ENCODE measurements at places on chromosomes 4 and X.

DNA sequence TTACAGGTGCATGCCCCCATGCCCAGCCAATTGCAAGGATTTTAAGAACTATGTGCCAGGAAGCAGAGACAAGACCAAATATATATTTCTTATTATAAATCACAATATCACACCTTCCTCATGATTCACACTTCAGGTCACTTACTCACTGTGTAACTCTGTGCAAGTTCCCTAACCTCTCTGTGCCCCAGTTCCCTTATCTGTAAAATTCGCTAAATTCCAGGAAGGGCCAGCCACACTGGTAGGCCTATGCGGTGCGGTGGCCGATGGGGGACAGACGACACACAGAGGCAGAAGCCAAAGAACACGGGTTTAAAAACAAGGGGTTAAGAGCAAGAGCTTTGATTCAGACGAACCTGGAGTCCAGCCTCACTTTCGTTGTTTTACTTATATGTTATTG is 2.8 kb downstream of the TRIM2 start:
- DNase-seq: no peak

DNA sequence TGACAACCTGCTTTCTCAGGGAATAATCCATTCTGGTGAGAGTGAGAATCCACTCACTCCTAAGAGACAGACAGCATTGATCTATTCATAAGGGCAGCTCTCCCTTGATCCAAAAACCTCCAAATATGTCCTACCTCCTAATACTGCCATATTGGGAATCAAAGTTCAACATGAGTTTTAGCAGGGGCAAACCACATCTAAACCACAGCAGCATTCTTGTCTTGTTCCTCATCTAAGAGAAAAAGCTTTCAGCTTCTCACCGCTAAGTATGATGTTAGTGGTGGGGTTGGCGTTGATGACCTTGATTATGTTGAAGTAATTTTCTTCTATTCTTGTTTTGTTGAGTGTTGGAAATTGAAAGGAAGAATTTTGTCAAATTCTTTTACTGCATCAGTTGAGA is 69.6 kb downstream of the SERTM2 start:
- DNase-seq: no peak

GRCh38 chr4:17884511-17884910 is 73.7 kb downstream of the NCAPG start:
- no peak for DNase-seq

GRCh38 chr4:55030589-55030988 is 94.8 kb downstream of the KDR start:
- DNase-seq: no peak

DNA sequence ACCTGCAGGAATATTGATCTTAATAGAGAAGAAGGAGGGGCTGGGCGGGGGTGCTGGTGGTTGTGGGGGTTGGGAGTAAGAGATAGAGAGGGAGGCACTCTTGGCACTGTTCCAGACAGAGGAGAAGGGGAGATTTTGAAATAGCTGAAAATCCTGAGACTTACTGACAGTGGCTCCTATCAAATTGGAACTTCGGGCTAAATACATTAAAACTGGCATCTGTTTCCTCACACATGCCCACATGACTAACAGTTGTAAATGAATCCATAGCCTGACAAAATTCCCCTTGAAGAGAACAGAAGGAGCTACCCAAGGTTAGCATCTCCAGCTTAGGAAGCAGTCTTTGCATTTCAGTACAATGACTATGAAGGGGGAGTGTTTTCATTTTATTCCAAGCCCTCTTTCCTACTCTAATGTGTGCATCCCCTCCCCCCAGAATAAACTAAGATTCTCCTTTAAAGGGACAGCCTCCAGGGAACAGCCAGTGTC is 1.4 kb downstream of the DCX start:
- DNase-seq: no peak

GRCh38 chr4:77240469-77241066 is 83.6 kb downstream of the CCNG2 start:
- DNase-seq: peak; percentile 74

DNA sequence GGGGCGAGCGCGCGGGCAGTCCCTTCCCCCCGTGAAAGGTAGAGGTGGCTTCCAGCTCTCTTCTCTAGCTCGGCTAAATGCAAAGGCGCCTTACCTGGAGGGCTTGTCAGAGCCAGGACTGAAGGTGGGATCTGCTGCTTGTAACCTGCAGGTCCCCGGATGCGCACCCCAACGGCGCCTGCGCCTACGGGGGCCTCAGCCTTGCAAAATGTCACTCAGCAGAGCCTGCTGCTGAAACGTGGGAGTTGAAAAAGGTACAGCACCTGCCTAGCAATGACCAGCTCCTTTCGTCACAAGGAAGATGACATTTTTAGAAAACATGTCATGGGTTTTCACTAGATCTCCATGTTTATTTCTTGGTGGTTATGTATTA is 583 bp downstream of the ABHD18 start:
- peak; percentile 81 for DNase-seq

GRCh38 chr4:5716391-5716790 is 5.4 kb downstream of the EVC start:
- DNase-seq: no peak

All from activated naive CD4-positive, alpha-beta T cell treated with anti-CD3 and anti-CD28 coated beads, Interleukin-2, amount 10 ng/mL, durations not matched to agents 7 days and 5 days (primary cell).